ENCODE measurements at places on chromosomes 7 and 10.

DNA sequence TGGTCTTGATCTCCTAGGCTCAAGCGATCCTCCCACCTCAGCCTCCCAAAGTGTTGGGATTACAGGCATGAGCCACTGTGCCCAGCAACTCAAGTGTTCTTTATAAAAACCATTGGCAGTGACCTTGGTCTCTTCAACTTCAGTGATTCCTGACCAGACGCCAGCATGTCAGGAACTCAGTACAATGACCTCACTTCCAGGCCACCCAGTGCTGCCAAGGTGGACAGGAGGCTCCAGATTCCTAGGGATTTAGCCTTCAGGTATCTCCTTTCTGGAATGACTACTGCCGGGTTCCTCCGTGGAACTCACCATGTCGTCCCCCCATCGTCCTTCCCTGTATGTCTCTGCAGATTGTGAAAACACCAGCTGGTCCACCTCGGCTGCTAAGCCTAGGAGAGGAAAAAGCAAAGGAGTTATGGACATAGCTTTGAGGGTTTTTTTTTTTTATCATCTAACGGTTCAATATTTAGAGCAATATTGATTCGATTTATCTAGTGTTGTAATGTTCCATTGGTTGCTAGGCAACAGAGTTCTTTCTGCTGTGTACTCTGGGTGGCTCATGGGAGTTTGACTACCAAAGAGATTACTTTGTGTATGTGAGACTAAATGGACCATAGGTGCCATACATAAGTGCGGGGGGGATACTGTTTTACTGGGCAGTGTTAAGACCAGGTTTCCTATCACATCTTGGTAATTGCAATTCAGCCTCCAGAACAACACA lies 425.8 kb upstream of the AUTS2 start:
- DNase-seq: no peak

DNA sequence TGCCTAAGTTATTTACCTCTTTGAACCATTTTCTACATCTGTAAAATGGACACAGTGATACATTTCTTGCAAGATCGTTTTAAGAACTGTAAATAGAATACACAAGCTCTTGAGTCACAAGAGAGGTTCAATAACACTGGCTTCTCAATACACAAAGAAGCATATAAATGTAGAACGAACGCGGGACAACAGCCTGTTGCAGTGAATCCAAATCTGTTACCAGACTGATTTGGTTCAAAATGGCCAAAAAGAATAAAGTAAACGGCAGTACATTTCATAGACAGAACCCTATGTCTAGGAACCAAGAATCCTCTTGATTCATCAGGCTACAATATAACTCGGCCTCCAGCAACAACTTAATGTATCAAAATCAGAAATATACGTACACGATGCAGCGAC lies 701 bp downstream of the MTPAP start:
- no peak for DNase-seq

DNA sequence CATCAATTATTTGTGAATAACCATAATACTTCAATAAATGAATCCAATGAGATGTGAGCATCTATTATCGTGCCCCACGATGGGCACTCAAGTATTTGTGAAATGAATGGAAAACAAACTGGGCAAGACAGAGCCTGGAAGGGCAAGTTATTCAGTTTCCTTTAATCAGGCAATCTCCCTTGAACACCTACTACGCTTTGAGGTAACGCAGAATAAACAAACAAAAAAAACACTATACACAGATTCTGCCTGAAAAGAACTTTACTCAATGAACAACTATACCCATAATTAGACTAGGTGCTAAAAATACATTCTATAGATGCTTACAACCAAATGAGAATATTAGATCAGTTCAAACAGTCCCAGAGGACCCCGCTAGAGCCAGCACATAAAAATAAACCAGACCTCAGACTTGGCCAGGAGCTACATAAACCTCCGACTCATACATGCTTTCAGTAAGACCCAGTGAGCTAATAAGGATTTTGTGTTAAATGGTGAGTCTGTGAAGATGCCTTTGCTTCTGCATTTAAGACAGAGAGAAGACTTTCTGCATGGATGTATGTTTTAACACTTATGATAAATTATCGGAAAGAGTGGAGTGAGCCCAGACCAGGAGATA lies 121.3 kb downstream of the MPP7 start:
- DNase-seq: no peak

- no peak for DNase-seq
Measured at GRCh38 chr7:70416347-70416985, 715.5 kb upstream of the GALNT17 start.
